Right atrium auricular region (tissue), 2 donors: ENCODE measurements at places on chromosomes 1 and 21.

GRCh38 chr1:113928187-113928930, 765 bp upstream of the HIPK1 start:
- DNase-seq: no peak
- no peaks in the 10 kb centered on the region for H3K36me3 ChIP-seq
- no peaks in the 10 kb centered on the region for H3K4me1 ChIP-seq
- H3K27me3 ChIP-seq: no peaks in the 10 kb centered on the region
- H3K4me3 ChIP-seq: peak overlapping the region; percentile 85
- H3K27ac ChIP-seq: peak overlapping the region; percentile 97

- H3K27ac ChIP-seq: no peak overlapping the region
- H3K36me3 ChIP-seq: no peaks in the 10 kb centered on the region
- no peak for DNase-seq
- H3K27me3 ChIP-seq: no peaks in the 10 kb centered on the region
- no peaks in the 10 kb centered on the region for H3K4me1 ChIP-seq
Measured at GRCh38 chr1:199151634-199152425, 513.0 kb downstream of the PTPRC start.

DNA sequence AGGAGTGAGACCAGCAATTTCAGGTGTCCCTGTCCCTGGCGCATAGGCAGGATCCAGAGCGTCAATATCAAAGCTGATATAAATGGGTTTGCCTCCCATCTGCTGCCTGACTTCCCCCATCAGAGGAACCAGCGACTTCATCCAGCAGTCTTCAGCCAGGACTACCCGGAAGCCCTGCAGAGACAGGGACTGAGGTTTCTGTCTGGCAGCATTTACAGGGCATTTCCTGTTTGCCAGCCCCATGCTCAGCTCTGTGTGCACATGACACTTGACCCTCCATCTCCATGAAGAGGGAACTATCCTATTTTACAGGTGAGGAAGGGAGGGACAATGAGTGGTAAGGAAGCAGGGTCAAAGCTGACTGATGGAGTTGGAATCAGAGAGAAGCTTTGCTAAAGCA, 7.2 kb downstream of the AGMAT start:
- no peak overlapping the region for H3K4me3 ChIP-seq
- no peak for DNase-seq
- no peaks in the 10 kb centered on the region for H3K36me3 ChIP-seq
- peaks cover 8% of the 10 kb centered on the region for H3K4me1 ChIP-seq
- no peak overlapping the region for H3K27ac ChIP-seq
- H3K27me3 ChIP-seq: no peaks in the 10 kb centered on the region

GRCh38 chr1:222618880-222619596, 1.1 kb downstream of the MIA3 start:
- H3K4me1 ChIP-seq: no peaks in the 10 kb centered on the region
- peaks cover 6% of the 10 kb centered on the region for H3K36me3 ChIP-seq
- no peak for DNase-seq
- H3K4me3 ChIP-seq: peak overlapping the region; percentile 99

GRCh38 chr21:35507181-35507759, 458.2 kb upstream of the RUNX1 start:
- no peak overlapping the region for H3K4me3 ChIP-seq
- no peak overlapping the region for H3K27ac ChIP-seq
- no peaks in the 10 kb centered on the region for H3K27me3 ChIP-seq

- no peaks in the 10 kb centered on the region for H3K36me3 ChIP-seq
- DNase-seq: no peak
Measured at GRCh38 chr1:218718977-218719376, 373.8 kb downstream of the TGFB2 start.

DNA sequence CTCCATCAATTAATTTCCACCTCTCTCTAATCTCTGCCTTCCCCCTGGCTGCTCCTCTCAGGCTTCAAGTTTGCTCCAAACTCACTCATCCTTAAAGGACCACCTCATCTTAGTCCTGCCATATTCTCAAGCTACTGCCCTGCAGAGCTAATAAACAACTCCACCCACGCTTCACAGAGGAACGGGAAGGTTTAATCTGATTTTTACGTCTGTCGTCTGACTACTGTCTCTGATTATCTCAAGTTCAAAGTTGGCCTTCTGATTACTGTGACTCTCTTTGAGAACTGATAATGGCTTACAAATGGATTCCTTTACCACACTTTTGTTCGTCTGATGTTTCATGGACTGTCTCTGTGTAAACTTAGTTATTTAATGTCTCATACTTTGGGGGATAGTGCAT, 7.6 kb upstream of the CPT2 start:
- DNase-seq: no peak
- no peaks in the 10 kb centered on the region for H3K27me3 ChIP-seq
- no peak overlapping the region for H3K4me3 ChIP-seq
- H3K27ac ChIP-seq: no peak overlapping the region
- no peaks in the 10 kb centered on the region for H3K36me3 ChIP-seq
- no peaks in the 10 kb centered on the region for H3K4me1 ChIP-seq

- H3K27ac ChIP-seq: no peak overlapping the region
- no peaks in the 10 kb centered on the region for H3K27me3 ChIP-seq
- DNase-seq: no peak
Measured at GRCh38 chr1:180571832-180572636, 13.3 kb downstream of the OVAAL start.

GRCh38 chr1:167221126-167221737, 546 bp downstream of the POU2F1 start:
- H3K4me3 ChIP-seq: peak overlapping the region; percentile 93
- H3K4me1 ChIP-seq: peaks cover 19% of the 10 kb centered on the region
- H3K27ac ChIP-seq: peak overlapping the region; percentile 96
- no peaks in the 10 kb centered on the region for H3K27me3 ChIP-seq

- DNase-seq: peak; percentile 55
- peaks cover 27% of the 10 kb centered on the region for H3K4me1 ChIP-seq
- no peak overlapping the region for H3K4me3 ChIP-seq
Measured at GRCh38 chr1:227883641-227884301, 64.0 kb downstream of the WNT9A start.

DNA sequence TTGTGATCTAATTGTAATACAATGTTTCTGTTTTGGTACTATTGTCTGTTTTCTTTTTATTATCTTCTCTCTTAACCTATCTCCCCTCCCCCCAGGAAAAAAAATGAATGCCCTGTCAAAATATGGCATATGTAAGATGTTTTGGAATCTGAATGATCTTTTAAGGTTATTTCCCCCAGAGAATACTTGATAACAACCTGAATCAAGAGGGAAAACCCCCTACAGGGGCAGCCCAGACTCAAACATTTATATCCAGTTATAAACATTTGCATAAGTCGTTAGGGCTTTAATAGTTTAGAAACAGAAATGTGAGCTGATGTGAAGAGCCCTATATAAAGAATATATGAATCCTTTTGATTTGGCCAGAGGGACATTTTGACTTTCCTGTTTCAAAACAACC, 169.5 kb downstream of the VAV3 start:
- no peak overlapping the region for H3K4me3 ChIP-seq
- H3K27me3 ChIP-seq: no peaks in the 10 kb centered on the region
- no peaks in the 10 kb centered on the region for H3K36me3 ChIP-seq
- DNase-seq: no peak
- no peak overlapping the region for H3K27ac ChIP-seq

GRCh38 chr1:4212796-4213195, 312.7 kb upstream of the C1orf174 start:
- H3K4me1 ChIP-seq: no peaks in the 10 kb centered on the region
- DNase-seq: no peak
- H3K36me3 ChIP-seq: no peaks in the 10 kb centered on the region
- H3K4me3 ChIP-seq: no peak overlapping the region
- no peaks in the 10 kb centered on the region for H3K27me3 ChIP-seq
- H3K27ac ChIP-seq: no peak overlapping the region

DNA sequence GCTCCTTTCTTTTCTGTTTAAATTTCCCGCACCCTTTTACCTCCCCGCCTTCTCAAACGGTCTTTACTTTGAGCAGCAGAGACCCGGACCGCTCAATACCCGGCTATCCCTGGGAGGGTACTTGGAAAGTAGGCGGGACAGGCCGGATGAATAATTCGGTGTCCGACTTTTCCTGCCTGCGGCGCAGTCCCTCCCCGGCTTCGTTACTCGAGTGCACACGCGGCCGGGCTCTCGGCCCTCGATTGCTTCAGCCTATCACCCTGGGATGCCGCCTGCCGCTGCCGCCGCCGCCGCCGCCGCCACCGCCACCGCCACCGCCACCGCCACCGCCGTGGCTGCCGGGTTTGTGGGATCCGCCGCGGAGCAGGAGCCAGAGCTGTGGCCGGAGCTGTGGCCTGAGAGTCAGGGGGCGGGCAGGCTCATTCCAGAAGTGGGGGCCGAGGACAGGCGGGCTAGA, 382 bp upstream of the RASAL2 start:
- H3K27ac ChIP-seq: peak overlapping the region; percentile 93
- H3K4me1 ChIP-seq: peaks cover 34% of the 10 kb centered on the region
- DNase-seq: peak; percentile 92
- H3K4me3 ChIP-seq: peak overlapping the region; percentile 82
- no peaks in the 10 kb centered on the region for H3K36me3 ChIP-seq

GRCh38 chr1:199322278-199322677, 683.4 kb downstream of the PTPRC start:
- H3K36me3 ChIP-seq: no peaks in the 10 kb centered on the region
- DNase-seq: no peak
- no peak overlapping the region for H3K4me3 ChIP-seq
- H3K27ac ChIP-seq: no peak overlapping the region
- H3K27me3 ChIP-seq: no peaks in the 10 kb centered on the region
- no peaks in the 10 kb centered on the region for H3K4me1 ChIP-seq

DNA sequence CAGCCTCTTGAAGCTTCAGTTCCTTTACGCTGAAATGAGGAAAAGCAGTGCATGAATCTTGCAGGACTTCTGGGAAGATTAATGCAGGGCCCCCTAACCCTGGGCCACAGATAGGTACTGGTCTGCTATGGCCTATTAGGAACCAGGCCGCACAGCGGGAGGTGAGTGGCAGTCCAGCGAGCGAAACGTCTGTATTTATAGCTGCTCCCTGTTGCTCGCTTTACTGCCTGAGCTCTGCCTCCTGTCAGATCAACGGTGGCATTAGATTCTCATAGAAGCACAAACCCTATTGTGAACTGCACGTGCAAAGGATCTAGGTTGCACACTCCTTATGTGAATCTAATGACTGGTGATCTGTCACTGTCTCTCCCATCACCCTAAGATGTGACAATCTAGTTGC, 130.2 kb downstream of the CHRM3 start:
- no peak overlapping the region for H3K4me3 ChIP-seq
- no peaks in the 10 kb centered on the region for H3K27me3 ChIP-seq
- no peak overlapping the region for H3K27ac ChIP-seq
- no peak for DNase-seq
- no peaks in the 10 kb centered on the region for H3K4me1 ChIP-seq

DNA sequence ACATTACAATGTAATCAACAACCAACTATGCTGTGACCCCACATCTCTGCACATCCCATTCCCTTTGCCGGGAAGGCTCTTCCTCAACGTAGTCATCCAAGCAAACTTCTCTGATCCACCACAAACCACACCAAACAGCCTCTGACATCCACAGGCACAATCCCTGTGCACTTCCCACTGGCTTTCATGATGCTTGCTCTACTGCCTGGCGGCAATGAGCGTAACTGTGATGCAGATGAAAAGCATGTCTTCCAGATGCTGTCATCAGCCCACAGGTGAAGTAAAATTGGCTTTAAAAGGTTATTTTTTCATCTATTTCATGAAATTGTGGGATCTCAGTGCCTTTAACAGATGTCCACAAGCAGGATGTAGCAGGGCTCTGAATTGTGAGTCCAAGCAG, 635.2 kb downstream of the SMYD3 start:
- peaks cover 20% of the 10 kb centered on the region for H3K4me1 ChIP-seq
- no peaks in the 10 kb centered on the region for H3K27me3 ChIP-seq
- DNase-seq: no peak
- H3K27ac ChIP-seq: no peak overlapping the region
- no peak overlapping the region for H3K4me3 ChIP-seq

DNA sequence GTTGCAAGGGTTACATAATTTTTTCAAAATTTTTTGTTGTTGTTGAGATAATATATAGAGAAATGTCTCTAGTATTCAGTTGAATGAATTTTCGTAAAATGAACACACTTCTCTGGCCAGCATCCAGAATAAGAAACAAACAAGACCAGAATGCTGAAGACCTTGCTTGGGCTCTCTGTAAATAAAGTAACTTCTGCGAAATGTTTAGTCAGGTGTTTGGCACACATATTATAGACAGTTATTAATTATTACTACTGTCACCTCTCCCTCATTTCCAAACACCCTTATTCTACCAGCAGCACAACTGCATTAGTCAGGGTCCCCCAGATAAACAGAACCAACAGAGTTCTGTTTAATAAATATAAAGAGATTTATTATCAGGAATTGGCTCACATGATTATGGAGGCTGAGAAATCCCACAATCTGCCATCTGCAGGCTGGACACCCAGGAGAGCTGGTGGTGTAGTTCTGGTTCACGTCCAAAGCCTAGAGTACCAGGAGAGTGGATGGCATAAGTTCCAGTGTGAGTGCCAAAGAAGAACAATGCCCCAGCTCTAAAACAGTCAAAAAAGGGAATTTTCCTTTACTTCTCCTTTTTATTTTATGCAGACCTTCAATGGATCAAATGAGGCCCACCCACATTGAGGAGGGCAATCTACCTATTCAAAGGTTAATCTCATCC, 44.1 kb upstream of the KCND3 start:
- H3K4me1 ChIP-seq: no peaks in the 10 kb centered on the region
- no peak overlapping the region for H3K27ac ChIP-seq
- no peak overlapping the region for H3K4me3 ChIP-seq
- H3K36me3 ChIP-seq: no peaks in the 10 kb centered on the region
- DNase-seq: no peak

DNA sequence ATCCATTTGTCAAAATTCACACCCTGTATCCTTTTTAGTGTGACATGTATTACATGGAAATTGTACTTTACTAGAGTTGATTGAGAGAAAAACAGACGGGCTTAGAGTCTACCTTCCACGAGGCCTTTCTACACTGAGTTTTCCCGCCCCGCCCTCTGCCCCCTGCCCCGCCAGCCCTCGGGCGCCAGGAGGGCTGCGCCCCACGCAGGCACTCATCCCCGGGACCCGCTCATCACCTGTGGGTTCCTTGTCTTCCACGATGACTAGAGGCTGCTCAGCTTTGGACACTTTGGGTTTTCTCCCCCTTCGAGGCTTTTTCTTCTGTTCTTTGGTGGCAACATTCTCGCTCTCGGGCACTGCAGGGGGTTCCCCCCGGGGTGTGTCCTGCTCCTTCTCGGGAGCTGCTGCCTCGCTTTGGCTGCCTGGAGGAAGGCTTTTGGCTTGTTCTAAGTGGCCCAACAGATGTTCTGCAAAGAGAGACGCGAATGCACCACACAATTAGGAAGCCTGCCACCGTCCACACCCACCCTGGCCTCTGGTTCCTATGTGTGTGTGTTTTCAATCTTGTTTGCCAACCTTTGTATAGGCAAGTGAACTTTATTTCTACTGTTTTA, 39.6 kb downstream of the PRDM15 start:
- H3K4me1 ChIP-seq: peaks cover 4% of the 10 kb centered on the region
- no peak overlapping the region for H3K27ac ChIP-seq
- no peak for DNase-seq
- peaks cover 17% of the 10 kb centered on the region for H3K36me3 ChIP-seq
- no peaks in the 10 kb centered on the region for H3K27me3 ChIP-seq

GRCh38 chr1:3156936-3157335, 87.9 kb downstream of the PRDM16 start:
- H3K27me3 ChIP-seq: no peaks in the 10 kb centered on the region
- no peaks in the 10 kb centered on the region for H3K4me1 ChIP-seq
- H3K27ac ChIP-seq: no peak overlapping the region

- peak; percentile 73 for DNase-seq
- H3K27ac ChIP-seq: peak overlapping the region; percentile 76
- no peak overlapping the region for H3K4me3 ChIP-seq
- H3K4me1 ChIP-seq: peaks cover 37% of the 10 kb centered on the region
- no peaks in the 10 kb centered on the region for H3K36me3 ChIP-seq
- H3K27me3 ChIP-seq: no peaks in the 10 kb centered on the region
Measured at GRCh38 chr1:36199934-36200741, 24.1 kb upstream of the THRAP3 start.

- H3K36me3 ChIP-seq: no peaks in the 10 kb centered on the region
- H3K27me3 ChIP-seq: no peaks in the 10 kb centered on the region
- no peaks in the 10 kb centered on the region for H3K4me1 ChIP-seq
Measured at GRCh38 chr21:39454949-39455668, 3.3 kb downstream of the SH3BGR start.
